ENCODE measurements at places on chromosomes 2 and 18. TPM values are rescaled to one million over a fixed set of nuclear protein-coding genes. Genes with fewer than 3 reads are reported as not detected.

DNA sequence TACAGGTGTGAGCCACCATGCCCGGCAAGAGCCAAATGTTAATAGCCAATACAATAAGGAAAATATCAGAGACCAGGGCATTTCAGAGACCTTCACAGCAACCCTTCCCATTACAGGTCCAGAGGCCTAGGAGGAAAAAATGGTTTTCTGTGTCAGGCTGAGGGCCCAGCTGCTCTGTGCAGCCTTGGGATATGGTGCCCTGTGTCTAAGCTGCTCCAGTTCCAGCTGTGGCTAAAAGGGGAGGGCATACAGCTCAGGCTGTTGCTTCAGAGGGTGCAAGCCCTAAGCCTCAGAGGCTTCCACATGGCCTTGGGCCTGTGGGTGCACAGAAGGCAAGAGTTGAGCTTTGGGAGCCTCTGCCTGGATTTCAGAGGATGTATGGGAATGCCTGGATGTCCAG is 20.1 kb upstream of the CCDC195 start:
- no peak for DNase-seq

GRCh38 chr2:37625796-37626571 is 45.5 kb downstream of the CDC42EP3 start:
- peak; percentile 45 for DNase-seq

- DNase-seq, result no peak
Measured at GRCh38 chr2:234146087-234146826, 95.8 kb downstream of the SPP2 start.

ADAM23 gene
- 1.2 TPM for total RNA-seq

GCA gene
- not detected for total RNA-seq

SOWAHC gene
- 99.5 TPM for total RNA-seq

Measured in transverse colon (tissue), 4 donors.